ENCODE measurements at places on chromosomes 2 and 18.

DNA sequence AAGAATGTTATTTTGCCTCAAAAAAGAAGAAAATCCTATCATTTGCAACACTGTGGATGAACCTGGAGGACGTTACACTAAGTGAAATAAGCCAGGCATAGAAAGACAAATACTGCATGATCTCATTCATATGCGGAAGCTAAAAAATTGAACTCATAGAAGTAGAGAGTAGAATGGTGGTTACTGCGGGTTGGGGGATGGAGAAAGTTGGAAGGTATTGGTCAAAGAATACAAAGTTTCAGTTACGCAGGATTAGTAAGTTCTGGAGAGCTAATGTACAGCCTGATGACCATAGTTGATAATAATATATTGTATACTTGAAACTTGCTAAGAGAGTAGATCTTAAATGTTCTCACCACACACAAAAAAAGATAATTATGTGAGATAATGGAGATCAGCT lies 5.0 kb upstream of the GALNT5 start:
- no peak for DNase-seq

DNA sequence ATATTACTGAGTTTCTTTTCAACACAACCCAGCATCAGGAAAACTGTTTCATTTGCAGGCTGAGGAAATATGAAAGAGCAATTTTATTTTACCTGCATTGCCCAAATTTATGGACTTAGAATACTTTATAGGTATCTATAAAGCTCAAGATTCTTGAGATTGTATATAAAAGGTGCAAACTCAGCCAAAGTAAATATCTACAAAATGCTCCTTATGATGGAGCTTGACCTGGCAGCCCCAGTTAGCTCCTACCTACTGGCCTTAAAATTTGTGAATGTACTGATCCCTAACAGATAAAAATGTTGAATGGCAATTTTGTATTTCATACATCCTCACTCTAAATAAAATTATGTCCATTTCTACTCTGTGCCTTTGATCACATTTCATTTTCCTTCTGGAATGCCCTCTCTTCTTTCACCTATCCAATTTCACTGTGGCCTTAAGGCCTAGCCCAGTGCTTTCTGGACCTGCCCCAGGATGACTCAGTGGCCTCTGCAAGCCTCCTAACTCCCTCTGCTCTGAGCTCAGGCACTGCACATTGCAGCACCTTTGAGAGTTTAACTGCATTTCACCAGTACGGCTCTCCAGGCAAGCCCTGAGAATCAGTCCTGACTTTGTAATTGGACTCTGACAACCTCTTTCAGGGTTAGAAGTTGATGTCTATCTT lies 125.9 kb downstream of the ANTXR1 start:
- DNase-seq, result no peak

GRCh38 chr2:71782323-71782722 lies 329.0 kb downstream of the DYSF start:
- DNase-seq, result no peak

- no peak for DNase-seq
These were observed 141.9 kb upstream of the CTAGE1 start for GRCh38 chr18:22559414-22560274.

DNA sequence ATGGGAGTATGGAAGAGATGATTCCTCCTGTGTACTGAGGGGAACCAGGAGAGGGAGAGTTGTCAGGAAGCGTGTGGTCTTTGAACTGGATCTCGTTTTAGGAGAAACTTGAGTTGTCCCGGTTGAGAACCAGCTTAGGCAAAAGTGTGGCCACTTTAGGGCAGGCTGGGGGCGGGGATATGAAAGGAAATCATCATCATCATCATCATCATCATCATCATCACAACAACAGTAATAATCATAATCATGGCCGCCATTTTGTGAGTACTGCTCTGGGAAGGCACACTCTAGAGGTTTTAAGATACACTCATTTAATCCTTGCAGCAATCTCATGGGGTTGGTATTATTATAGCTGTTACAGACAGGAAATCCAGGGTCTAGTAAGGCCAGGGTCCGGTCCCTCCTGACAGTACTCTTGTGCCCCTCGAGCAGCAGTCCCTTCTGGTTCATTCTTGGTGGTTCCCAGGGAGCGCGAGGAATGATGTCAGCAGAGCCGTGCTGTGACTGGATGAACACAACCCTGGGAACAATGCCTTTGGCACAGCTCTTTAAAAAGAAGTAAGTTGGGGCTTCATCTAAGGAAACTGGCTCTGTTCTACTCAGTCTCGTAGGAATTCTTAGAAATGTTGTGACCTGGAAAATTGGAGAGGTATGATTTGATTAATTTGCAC lies 33.8 kb downstream of the PARD3B start:
- no peak for DNase-seq

DNA sequence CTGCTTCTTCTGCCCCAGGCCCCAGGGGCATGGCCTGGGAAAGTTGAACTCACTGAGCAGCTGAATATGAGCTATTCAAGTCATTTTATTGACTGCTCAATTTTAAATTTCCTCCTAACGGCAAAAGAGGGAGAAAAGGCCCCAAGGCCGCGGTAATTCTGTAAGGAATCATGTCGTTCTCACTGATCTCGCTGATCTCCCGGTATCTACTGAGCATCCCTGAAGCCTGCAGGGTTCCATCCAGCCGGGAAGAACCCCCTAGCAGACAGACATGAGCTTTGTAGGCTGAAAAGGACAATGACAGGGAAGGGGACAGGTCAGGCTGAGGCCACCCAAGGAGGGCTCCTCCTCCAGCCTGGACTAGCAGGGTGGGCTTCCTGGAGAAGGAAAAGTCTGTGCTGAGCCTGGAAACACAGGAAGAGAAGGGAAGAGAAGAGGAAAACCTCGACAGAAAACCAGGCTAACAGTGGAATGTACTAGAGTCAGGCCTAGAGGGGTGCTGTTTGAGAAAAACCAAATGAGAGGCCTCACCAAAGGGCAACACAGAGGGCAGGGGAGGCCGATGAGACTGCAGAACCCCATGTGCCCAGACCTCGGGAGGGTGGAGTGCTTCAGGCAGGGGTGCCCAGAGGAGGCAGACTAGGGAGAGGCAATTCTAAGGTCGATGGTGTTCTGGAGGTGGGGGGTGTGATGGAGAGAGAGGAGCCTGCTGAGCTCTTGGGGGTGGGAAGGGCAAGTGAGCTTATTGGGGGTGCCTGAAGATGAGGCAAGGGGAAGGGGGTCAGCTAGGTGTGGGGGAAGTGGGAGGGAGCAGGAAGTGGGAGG lies 2.9 kb upstream of the NPPC start:
- no peak for DNase-seq

DNA sequence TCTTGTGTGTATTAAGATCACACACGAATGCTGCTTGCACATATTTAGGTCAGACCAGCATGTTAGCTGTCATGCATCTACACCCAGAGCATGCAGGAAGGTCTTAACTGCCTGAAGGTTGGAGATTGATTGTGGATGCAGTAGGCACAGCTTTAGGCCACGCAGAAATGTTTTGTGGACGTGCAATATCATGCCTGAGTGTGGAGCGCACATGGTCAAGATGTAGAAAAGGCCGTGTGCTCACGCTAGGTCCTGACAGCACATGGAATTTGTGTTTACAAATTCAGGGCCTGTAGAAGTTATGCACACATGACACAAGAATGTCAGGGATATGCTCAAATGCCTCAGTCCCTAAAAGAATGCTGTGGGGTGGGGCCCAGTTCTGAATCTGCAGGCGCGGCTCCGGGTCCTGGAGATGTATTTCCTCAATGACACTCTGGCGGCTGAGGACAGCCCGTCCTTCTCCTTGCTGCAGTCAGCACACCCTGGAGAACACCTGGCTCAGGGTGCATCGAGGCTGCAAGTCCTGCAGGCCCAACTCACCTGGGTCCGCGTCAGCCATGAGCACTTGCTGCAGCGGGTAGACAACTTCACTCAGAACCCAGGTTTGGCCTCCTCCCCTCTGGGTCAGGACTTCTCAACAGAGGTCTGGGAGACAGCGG lies 27.9 kb downstream of the MARCO start:
- no peak for DNase-seq

- no peak for DNase-seq
These were observed 124.2 kb downstream of the RPIA start for GRCh38 chr2:88815697-88816096.

- no peak for DNase-seq
These were observed 141.9 kb downstream of the SLC4A3 start for GRCh38 chr2:219769090-219769910.

DNA sequence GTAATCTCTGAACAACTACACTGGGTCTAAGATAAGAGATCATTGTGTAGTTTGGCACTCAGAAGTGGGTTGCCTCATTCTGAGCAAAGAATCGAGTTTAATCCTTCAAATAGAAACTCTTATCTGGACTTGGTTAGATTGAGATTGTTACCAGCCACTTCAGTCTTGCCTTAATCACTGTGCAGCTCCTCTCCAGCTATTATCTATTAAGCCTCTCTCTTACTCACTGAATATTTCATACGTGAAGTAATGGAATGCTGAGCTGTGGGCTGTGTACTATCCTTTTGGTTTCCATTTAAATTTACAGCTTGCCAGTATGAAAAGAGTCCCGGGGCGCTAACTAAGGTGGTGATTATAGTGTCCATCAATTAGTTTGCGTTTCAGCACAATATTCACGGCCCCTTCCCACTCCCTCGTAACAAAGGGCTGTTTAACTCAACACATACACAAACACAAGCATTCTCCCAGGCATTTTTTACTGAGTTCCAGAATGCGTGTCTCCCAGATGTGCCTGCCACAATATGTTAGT lies 65.7 kb upstream of the NCKAP5 start:
- DNase-seq, result no peak

- peak; percentile 88 for DNase-seq
These were observed 2.7 kb downstream of the STK16 start for GRCh38 chr2:219247678-219248642.

GRCh38 chr2:126852361-126852760 lies 46.3 kb upstream of the TEX51 start:
- DNase-seq, result no peak

DNA sequence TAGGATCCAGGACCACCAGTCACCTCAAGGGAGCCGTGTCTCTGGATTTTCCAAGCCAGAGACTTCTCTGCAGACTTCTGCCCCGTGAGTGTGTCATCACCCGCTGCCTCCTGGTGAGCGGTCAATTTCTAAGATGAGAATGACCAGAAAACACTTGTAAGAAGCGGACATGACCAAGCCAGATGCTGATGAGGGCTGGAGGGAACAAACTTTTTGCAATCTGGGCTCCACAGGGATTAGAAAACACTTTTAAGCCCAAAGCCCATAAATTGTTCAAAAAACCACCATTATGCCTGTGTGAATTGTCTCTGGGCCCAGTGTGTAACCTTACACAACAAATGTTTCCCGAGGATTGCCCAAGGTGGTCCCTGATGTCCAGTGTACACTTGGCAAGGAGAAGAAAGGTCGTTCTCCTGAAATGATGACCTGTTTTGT lies 5.3 kb upstream of the NPPC start:
- no peak for DNase-seq

DNA sequence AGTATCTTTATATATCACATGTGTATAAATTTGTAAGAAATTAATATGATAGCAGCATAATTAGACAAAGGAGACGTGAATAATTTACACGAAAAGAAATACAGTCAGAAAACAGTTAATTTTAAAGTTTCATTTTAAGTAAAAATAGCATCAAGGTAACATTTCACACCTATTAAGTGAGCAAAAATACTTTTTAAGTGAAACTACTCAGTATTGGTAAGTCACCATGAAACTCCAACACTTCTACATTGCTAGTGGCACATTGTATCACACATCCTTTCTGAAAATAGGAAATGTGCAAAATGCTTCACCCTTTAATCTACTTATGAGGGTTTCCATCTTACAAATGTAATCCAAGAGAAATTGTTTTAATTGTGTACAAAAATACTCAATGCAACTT lies 287.9 kb upstream of the EPAS1 start:
- DNase-seq, result no peak

DNA sequence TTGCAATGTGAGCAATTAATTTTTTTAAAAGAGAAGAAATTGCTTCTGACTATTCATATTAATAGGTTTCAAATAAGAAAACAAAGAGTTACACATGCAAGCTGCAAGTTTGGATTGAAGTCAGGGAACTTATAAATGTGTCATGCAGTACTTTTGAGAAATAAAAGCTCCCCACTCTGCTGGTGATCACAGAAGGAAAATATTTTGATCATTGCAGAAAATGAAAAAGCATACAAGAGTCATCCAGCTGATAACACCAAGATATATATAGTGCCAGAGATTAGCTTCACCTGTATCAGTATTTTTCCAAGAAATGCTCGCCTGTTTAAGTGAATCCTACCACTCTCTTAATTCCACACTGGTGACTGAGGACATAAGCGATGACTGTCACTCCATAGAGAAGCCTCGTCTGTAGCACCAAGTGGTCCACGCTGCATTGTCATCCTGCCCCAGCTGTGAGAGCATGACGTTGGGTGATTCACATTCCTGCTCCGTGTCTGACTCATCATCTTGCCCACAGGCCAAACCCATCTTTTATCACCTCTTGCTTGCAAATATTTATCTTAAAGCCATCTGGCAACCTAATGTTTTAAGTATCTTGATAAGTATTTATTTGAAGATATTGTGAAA lies 178.0 kb downstream of the ASXL3 start:
- DNase-seq, result no peak

- DNase-seq, result no peak
These were observed 199.8 kb downstream of the DPP10 start for GRCh38 chr2:114642166-114642770.

- DNase-seq, result no peak
These were observed 65.0 kb upstream of the IKZF2 start for GRCh38 chr2:213216461-213216860.

GRCh38 chr2:115168457-115168856 lies 726.0 kb downstream of the DPP10 start:
- DNase-seq, result no peak

GRCh38 chr2:173059292-173059691 lies 16.4 kb upstream of the MAP3K20 start:
- DNase-seq, result no peak

GRCh38 chr2:9941196-9941995 lies 10.1 kb upstream of the GRHL1 start:
- DNase-seq, result no peak

GRCh38 chr18:9032519-9032918 lies 70.0 kb upstream of the NDUFV2 start:
- no peak for DNase-seq

- DNase-seq, result no peak
These were observed 2.2 kb upstream of the IWS1 start for GRCh38 chr2:127528487-127528886.

- DNase-seq, result no peak
These were observed 23.8 kb upstream of the TEX44 start for GRCh38 chr2:231568785-231569435.

- DNase-seq, result no peak
These were observed 54.5 kb upstream of the GLI2 start for GRCh38 chr2:120681181-120681580.

DNA sequence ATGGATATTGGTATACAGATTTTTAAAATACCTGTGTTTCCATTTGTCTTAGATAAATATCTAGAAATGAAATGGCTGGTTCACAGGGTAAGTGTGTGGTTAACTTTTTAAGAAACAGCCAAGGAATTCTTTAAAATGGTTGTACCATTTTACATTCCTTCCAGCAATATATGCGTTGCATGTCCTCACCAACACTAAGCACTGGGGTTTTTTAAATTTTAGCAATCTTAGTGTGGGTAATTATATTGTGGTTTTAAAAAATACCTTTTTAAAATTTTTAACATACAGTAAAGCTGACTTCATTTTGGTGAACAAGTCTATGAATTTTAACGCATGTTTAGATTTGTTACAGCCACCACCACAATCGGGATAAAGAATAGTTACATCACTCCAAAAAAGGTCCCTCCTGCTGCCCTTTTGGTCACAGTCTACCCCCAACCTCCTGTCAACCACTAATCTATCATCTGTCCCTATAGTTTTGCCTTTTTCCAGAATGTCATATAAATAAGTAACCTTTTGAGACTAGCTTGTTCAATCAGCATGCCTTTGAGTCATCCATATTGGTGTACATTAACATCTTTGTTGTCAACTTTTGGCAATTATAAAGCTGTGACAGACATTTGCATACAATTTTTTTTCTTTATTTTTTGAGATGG lies 128.1 kb upstream of the MSTN start:
- DNase-seq, result no peak

Data from T-helper 2 cell (primary cell).